ENCODE measurements at places on chromosomes 1 and 21.

DNA sequence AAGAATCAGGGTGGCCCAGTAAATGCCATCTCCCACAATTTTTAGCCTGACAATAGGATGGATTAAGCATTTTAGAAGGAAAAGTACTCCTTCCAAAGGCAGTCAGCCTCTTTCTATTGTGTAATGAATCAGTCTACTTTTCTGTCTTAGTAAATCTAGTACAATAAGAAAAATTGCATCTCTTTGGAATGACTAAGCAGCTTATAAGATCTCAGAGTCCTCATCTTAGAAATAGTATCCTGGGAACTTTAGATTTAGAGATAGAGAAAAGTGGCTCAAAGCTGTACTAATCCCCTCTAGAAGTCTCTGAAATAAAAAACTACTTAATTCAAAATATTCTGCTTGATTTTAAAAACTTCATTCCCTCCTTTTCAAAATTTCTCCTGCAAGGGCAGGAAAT, 81.4 kb downstream of the SLC44A5 start:
- no peak for DNase-seq

GRCh38 chr1:211133393-211133835, 534 bp downstream of the KCNH1 start:
- no peak for DNase-seq

GRCh38 chr1:65527707-65528503, 107.4 kb downstream of the LEPR start:
- DNase-seq: no peak

- peak; percentile 76 for DNase-seq
Observed at GRCh38 chr1:155218854-155219591, 10.5 kb downstream of the MTX1 start.

DNA sequence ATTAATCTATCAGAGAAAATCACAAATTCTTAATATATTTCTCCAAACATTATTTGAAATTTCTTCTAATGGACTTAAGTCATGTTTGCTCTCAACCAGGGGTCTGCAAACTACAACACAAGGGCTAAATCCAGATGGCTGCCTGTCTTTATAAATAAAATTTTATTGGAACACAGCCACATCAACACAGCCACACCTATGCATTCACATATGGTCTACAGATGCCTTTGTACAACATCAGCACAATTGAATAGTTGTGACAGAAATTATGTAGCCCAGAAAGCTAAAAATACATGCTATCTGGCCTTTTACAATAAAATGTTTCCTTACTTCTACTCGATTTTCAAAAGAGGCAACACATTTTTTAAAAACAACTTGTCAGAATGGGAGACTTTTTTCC, 103.9 kb downstream of the DPYD start:
- no peak for DNase-seq

DNA sequence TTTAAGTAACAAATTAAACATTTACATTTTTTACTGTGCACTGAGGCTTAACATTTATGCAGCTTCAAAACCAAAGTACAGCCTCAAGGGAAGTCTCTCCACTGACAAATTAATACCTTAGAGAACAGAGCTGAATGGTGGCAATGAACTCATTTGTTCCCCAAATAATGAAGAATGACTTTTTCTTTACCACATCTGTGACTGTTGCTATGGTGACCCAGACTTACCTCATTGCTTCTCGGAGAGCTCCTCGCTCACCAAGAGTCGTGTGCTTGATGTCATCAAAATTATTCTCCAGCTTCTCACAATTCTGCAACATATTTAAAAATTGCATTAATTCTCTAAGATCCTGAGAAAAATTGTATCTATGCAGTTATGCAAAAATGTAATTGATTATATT, 92.9 kb downstream of the DPYD start:
- DNase-seq: no peak

GRCh38 chr1:37549341-37549740, 4.8 kb downstream of the SNIP1 start:
- DNase-seq: peak; percentile 45
